ENCODE measurements at places on chromosomes 2 and 18.

GRCh38 chr2:219204425-219205164, 2.0 kb upstream of the ZFAND2B start:
- no peak for DNase-seq

GRCh38 chr2:98908931-98909316, 27.1 kb downstream of the CRACDL start:
- DNase-seq: peak; percentile 13

DNA sequence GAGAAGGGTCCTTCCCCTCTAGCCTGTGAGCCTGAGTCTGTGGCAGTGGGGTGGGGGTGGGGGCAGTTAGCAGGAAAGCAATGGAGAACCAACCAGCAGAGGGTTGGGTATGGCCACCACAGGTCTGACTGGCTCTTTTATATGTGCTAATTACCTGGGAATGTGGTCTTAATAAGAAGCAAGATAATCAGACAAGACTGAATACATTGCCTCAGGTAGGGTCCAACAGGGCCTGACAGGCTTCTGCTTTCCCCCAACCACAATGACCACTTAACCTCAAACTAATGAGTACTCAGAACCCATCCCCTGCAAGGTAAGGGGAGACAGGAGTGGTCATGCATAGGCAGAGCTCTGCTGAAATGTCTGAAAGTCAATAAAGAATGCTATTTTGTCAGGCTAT, 39.2 kb upstream of the GALNT1 start:
- no peak for DNase-seq

- no peak for DNase-seq
Observed at GRCh38 chr2:99789849-99790248, 300.0 kb upstream of the REV1 start.

- peak; percentile 34 for DNase-seq
Observed at GRCh38 chr2:32553829-32554432, 73.9 kb upstream of the TTC27 start.

DNA sequence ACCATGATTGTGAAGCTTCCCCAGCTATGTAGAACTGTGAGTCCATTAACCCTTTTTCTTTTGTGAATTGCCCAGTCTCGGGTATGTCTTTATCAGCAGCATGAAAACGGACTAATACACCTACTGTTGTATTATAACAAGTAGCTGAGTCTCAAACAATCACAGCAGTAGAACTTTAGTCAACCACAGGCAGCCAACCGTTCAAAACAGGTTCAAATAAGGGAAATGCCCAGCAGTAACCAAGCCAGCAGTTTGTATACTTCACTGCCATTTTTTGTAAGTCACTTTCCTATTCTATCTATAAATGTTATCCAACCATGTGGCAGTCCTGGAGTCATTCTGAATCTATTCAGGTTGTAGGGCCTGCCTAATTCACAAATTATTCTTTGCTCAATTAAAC, 1560.6 kb upstream of the SLC39A10 start:
- DNase-seq: no peak

DNA sequence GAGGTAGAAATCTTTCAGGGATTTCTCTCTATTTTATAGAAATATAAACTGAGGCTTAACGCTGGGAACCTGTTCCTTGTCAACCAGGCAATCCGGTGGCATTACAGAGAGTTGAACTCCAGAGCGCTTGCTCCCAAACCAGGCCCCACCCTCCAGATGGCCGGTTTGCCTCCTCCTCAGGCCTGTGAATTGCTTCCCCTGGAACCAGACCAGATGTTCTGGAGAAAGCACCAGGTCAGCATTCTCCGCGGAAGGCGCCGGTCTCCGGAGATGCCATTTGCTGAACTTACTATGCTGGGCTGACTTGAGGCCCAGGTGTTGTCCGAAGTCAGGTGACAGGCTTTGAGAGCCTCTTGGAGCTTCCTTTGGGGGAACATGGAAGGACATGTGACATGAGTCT, 17.2 kb downstream of the TNP1 start:
- DNase-seq: no peak

- DNase-seq: no peak
Observed at GRCh38 chr2:240437551-240437860, 2.0 kb downstream of the GPC1 start.

DNA sequence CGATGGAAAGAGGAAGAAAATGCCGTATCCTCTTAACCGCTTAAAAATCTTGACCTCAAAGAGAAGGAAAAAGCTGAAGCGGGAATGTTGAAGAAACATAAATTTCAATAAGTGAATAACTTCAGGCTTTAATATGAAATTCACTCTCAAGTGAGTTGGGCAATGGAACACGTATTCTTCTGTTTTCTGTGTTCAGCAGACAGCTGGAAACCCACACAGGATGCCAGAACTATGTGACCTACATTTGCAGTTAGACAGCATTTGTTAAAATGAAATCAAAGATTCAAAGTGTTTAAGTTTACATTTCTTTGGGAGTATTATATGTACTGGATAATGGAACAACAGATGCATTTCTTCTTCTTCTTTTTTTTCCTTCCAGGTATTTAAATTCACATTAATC, 80.5 kb upstream of the SPATS2L start:
- no peak for DNase-seq

- no peak for DNase-seq
Observed at GRCh38 chr2:60532421-60532820, 21.0 kb downstream of the BCL11A start.
